ENCODE measurements at places on chromosomes 11 and 22. TPM values are rescaled to one million over a fixed set of nuclear protein-coding genes. Genes with fewer than 3 reads are reported as not detected.

DNA sequence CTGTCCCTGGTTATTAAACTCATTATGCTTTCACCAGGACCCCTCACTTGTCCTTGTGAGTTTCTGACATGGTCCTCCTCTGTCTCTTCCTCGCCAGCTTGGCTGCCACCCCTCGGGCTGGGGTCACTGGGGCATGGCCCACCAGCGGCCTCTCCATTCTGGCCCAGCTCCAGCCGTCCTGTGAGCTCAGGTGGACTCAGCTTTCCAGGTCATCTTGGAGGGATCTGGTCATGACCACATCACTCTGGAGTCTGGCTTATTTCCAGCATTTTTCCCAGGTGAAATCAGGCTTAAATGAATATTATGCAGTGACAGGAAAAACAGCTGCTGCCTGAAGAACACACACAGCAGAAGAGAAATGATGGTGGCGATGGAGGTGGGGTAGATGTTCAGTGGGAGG, 224.5 kb downstream of the ADAMTS15 start:
- H3K4me1 ChIP-seq: no peaks in the 10 kb centered on the region
- no peak for DNase-seq
- H3K27me3 ChIP-seq: no peaks in the 10 kb centered on the region
- H3K36me3 ChIP-seq: no peaks in the 10 kb centered on the region
- H3K4me3 ChIP-seq: no peak overlapping the region

- peaks cover 21% of the 10 kb centered on the region for H3K36me3 ChIP-seq
- no peak for DNase-seq
- H3K4me1 ChIP-seq: no peaks in the 10 kb centered on the region
- H3K27me3 ChIP-seq: no peaks in the 10 kb centered on the region
- no peak overlapping the region for H3K27ac ChIP-seq
Observed at GRCh38 chr11:95187723-95188122, 43.3 kb downstream of the SESN3 start.

DNA sequence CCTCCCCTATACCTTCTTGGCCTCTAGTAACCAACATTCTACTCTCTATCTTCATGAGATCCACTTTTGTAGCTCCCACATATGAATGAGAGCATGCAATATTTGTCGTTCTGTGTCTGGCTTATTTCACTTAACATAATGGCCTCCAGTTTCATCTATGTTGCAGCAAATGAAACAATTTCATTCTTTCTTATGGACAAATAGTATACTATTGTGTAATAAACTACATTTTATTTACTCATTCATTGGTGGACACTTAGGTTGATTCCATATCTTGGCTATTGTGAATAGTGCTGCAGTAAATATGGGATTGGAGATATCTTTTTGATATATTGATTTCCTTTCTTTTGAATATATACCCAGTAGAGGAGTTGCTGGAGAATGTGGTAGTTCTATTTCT, 151.1 kb downstream of the JRKL start:
- no peaks in the 10 kb centered on the region for H3K36me3 ChIP-seq
- no peaks in the 10 kb centered on the region for H3K27me3 ChIP-seq
- H3K27ac ChIP-seq: no peak overlapping the region
- DNase-seq: no peak
- H3K4me1 ChIP-seq: no peaks in the 10 kb centered on the region

DNA sequence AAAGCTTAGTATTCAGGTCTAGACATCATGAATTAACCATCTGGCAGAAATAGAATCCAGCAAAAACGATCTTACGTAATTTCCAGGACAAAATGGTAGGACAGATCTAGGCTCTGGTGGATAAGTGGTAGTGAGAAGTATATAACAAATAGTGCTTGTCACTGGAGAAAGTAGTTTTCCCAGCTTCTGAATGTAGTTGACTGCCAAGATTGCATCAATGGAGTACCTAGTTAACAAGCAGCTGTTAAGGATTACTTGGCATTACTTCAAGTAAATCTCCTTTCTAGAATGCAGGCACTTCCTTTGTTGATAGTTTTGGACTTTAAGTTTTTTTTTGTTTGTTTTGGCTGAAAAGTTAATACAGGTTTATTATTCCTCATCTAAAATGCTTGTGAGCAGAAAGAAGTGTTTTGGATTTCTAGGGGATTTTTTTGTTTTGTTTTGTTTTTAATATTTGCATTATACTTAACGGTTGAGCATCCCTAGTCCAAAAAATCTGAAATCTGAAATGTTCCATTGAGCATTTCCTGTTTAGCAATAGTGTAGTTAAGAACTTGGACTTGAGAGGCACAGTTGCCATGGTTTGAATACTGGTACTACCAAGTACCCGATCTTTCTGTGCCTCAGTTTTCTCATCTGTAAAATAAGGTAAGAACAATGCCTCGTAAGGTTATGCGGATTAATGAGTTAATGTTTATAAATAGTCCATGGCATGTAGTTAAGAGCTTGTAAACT, 20.3 kb downstream of the FAM118B start:
- DNase-seq: no peak
- H3K4me3 ChIP-seq: no peak overlapping the region
- H3K27me3 ChIP-seq: no peaks in the 10 kb centered on the region
- no peaks in the 10 kb centered on the region for H3K36me3 ChIP-seq

DNA sequence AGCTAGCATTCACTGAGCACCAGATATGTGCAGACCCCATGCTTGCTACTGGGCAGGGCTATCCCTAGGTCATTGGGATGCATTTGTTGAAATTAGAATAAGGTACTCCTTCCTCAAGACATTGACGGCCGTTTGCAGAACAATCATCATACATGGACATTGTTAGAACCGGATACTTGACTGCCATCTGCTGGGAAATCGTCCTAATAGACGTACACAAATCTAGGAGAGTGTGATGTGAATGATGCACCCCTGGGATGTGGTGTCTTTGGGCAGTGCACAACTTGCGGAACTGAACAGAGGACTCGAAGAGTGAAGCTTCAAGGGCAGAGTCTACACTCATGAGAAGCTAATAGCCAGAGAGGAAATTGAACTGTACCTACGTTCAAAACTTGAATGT, 35.9 kb downstream of the MYO18B start:
- H3K27ac ChIP-seq: no peak overlapping the region
- H3K4me3 ChIP-seq: no peak overlapping the region
- peaks cover 2% of the 10 kb centered on the region for H3K4me1 ChIP-seq
- no peaks in the 10 kb centered on the region for H3K27me3 ChIP-seq
- no peak for DNase-seq
- no peaks in the 10 kb centered on the region for H3K36me3 ChIP-seq

GRCh38 chr11:132257871-132258270, 887.5 kb downstream of the NTM start:
- no peak for DNase-seq
- no peaks in the 10 kb centered on the region for H3K4me1 ChIP-seq
- no peak overlapping the region for H3K4me3 ChIP-seq

GRCh38 chr22:17096071-17096470, 11.3 kb downstream of the IL17RA start:
- no peak overlapping the region for H3K27ac ChIP-seq
- peaks cover 26% of the 10 kb centered on the region for H3K36me3 ChIP-seq
- H3K4me3 ChIP-seq: no peak overlapping the region
- H3K4me1 ChIP-seq: peaks cover 94% of the 10 kb centered on the region

DNA sequence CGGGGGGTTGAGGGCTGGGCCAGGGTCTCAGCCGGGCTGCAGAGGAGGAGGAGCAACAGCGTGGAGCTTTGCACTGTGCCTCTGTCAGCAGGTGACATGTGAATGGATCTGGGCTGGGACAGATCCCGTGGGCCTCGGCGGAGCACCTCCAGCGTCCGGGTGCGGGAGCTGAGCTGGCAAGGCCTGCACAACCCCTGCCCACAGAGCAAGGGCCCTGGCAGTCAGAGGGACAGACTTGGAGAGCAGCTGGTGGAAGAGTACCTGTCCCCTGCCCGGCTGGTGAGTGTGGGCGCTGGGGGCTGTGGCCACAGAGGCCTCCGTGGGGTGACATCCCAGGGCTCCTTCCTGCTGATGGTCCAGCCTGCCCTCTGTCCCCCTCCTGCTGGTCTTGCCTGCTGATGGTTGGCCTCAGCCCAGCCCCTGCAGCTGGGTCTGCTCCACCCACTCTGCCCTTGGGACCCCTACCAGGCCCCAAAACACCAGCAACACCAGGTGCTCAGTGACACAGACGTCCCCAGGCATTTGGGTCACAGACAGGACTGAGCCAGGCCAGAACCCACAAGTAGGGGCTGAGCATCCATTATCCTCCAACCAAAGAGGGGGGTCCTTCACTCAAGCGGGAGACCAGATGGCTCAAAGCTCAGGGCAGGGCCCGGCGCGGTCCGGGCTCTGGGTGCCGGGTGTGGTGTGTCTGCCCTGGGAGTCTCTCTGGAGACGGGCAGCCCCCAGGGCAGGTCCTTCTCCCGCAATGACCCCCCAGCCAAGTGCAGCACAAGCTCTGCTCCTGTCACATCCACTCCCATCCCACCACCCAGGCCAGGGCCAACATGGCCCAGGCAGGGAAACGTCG, 3.5 kb downstream of the LRRC56 start:
- no peak overlapping the region for H3K4me3 ChIP-seq
- no peaks in the 10 kb centered on the region for H3K27me3 ChIP-seq
- H3K27ac ChIP-seq: no peak overlapping the region
- H3K4me1 ChIP-seq: peaks cover 28% of the 10 kb centered on the region
- no peak for DNase-seq
- no peaks in the 10 kb centered on the region for H3K36me3 ChIP-seq

- no peak for DNase-seq
- H3K4me1 ChIP-seq: no peaks in the 10 kb centered on the region
- H3K4me3 ChIP-seq: no peak overlapping the region
- H3K27me3 ChIP-seq: no peaks in the 10 kb centered on the region
- H3K27ac ChIP-seq: no peak overlapping the region
- H3K36me3 ChIP-seq: no peaks in the 10 kb centered on the region
Observed at GRCh38 chr11:92782806-92783205, 186.6 kb upstream of the MTNR1B start.

GRCh38 chr22:35057155-35057554, 8.8 kb upstream of the ISX start:
- no peak overlapping the region for H3K27ac ChIP-seq
- H3K4me1 ChIP-seq: no peaks in the 10 kb centered on the region
- H3K4me3 ChIP-seq: no peak overlapping the region
- H3K27me3 ChIP-seq: no peaks in the 10 kb centered on the region
- no peaks in the 10 kb centered on the region for H3K36me3 ChIP-seq

Gene SGSM1
- 3.4 TPM for total RNA-seq

Gene AASDHPPT
- total RNA-seq: 39.9 TPM

Gene SLC22A9
- total RNA-seq: not detected

Gene ARHGAP42
- not detected for total RNA-seq

Data from CD4-positive, alpha-beta memory T cell (primary cell).